NCI-H2227 treated with DMSO at 0.1 percent for 48 hours (cell line): ENCODE measurements at places on chromosomes 3 and 15.

DNA sequence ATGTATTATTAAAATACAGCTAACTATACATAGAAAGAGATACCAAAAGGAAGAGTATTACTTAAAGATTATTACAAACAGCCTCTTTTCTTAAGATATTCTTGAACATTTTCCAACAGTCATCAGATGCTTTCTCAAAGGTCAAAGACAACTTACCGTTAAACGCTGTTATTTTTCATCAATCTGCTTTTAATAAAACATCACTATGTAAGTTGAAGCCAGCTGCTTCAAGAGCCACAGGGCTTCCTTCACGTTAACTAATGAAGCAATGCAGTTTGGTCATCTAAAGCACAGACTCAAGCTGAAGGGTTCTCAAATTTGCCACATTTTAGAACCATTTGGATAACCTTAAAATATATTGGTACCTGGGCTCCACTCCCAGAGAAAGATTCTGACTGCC, 578.8 kb downstream of the ROBO2 start:
- DNase-seq = no peak

GRCh38 chr3:157094751-157095480, 65.0 kb downstream of the CCNL1 start:
- no peak for DNase-seq

DNA sequence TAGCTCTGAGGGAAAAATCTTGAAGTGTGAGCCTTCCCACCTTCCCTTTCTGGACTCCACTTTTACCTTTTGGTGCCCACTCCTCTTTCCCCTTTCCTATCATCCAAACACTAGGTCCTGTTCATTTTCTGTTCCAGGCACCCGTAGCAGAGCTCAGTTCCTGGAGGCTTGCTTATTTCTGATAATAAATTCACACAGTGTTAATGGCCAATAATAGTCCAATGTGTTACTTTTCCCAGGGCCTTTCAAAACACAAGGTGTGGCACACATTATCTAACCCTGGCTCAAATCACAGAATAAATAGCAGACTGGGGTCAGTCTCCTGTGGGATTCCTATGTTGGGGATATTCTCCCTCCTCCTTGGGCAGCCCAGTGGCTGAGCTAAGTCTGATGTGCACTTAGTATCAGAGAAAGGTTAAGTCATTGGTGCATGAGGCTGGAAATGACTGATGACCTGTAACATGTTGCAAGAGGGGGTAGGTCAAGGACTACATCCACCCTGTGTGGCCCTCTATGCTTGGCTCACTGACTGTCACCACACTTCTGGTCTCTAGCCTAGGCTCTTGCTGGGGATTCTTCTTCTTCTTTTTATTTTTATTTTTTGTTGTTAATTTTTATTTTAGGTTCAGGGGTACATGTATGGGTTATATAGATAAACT, 43.7 kb upstream of the ROPN1 start:
- DNase-seq = no peak

GRCh38 chr15:59353994-59354416, 18.7 kb downstream of the MYO1E start:
- no peak for DNase-seq

GRCh38 chr3:37793889-37794591, 67.6 kb upstream of the CTDSPL start:
- DNase-seq = no peak

- DNase-seq = no peak
Observed at GRCh38 chr3:61927332-61927731, 366.0 kb downstream of the PTPRG start.

DNA sequence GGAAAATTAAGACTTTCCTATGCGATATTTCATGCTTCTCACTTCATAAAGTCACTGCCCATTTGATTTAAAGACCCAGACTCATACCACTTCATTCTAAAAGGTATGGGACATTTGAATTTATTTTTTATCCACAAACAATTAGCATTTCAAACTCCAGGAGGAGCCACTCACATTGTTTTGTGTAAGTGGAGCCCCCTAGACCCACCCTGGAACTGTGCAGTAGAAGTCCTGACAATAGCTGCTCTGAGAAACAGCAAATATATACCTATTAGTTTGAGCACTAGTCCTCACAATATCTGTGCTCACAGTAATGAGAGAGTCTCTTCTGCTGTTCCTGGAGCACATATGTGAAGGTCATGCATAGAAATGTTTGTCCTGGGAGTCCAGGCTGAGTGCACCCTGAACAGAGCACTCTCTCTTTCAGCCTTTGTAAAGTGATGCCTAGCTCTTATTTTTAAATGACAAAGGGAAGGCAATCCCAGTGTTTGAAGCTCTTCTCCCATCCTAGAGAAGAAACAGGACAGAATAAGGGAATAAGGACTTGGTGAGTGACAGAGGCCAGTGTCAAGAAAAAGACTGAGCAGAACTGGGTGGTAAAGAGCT, 127.5 kb upstream of the STRIT1 start:
- DNase-seq = no peak

DNA sequence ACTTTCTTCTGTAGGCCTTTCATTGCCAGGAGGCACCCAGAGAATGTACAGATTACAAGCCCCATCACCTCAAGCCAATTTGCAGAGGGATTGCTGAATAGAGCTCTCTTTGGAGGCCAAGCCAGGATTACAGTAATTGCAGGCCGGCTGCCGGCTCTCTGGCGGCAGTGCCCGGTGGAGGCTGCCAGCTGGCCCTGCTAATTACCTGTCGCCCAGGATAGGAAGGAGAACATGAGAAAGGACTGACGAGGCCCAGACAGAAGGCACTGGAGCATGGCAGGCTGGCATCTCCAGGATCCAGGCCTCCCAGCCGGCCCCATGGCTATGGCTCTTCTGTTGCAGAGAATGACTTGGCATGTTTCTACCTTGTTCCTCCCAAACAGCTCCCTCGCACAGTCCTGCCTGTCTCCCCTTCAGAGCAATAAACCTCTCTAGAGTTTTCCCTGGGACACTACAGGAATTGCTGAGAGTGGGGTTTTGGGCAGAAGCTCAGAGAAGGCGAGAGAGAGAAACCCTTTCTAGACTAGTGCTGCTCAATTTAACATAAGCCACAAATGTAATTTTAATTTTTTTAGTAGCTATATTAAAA, 273.6 kb upstream of the PROK2 start:
- peak; percentile 34 for DNase-seq

GRCh38 chr3:61736506-61736905, 175.1 kb downstream of the PTPRG start:
- DNase-seq = no peak

GRCh38 chr15:69718916-69719315, 266.3 kb downstream of the RPLP1 start:
- DNase-seq = no peak

DNA sequence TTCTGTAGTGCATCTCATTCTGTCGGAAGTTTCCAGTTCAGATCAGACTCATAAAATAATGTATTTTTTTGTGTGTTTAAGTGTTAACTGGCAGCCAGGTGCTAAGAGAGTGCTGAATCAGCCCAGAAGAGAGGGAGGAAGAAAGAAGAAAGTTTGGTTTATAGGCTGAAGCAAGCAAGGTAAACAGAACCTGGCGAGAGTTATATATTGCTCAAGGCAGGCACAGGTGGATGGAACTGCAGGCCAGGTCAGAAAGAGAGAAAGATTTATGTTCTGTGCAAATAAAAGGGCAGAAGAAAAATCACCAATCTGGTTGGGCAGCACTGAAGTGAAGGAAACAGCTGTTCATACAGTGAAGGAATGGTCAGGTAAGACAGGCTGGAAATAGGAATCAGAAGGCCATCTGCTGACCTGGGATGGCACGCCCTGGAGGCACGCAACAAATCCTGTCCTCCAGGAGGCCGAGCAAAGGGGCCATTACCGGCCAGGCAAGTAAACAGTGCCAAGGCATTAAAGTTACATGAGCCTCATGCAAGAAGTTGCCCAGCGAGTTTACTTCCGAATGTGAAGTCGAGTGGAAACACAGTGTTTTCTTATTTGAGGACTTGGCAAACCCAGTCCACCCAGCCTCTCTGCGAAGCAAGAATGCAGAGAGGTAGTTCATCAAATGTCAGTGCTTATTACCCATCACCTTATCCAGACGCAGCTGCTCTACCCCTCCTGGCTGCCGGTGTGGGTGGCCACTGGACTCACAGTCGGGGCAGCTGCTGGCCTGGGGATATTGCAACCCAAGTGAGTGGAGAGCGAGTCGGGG, 309.8 kb downstream of the VPS13C start:
- DNase-seq = no peak

GRCh38 chr3:194375473-194376240, 6.1 kb upstream of the LRRC15 start:
- DNase-seq = peak; percentile 52

GRCh38 chr3:182962166-182962565, 18.2 kb downstream of the DCUN1D1 start:
- DNase-seq = no peak

- DNase-seq = no peak
Observed at GRCh38 chr3:13706451-13706850, 157.5 kb downstream of the FBLN2 start.

GRCh38 chr15:25339431-25339830, 99.4 kb downstream of the UBE3A start:
- no peak for DNase-seq

DNA sequence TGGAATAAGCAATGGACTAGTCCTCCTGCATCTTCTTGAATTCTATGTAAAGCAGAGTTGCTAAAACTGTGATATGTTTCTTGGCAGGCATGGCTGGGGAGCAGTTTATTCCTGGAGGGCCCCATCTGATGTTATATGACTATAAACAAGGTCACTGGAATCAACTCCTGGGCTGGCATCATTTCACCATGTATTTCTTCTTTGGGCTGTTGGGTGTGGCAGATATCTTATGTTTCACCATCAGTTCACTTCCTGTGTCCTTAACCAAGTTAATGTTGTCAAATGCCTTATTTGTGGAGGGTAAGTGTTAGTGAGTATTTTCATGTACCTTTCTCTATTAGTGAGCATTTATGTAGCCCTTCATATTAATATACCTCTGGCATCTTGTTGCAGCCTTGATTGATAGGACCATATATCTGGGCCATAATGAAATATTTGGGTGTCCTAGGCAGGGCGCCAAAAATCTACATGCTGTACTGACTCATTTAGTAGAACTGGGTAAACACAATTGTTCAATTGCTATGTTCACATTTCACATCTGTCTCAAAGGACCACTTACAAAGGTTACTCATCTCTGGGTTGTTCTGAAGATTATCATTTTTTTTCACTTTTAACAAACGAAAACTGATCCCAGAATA, 52.6 kb upstream of the ADGRG7 start:
- no peak for DNase-seq

DNA sequence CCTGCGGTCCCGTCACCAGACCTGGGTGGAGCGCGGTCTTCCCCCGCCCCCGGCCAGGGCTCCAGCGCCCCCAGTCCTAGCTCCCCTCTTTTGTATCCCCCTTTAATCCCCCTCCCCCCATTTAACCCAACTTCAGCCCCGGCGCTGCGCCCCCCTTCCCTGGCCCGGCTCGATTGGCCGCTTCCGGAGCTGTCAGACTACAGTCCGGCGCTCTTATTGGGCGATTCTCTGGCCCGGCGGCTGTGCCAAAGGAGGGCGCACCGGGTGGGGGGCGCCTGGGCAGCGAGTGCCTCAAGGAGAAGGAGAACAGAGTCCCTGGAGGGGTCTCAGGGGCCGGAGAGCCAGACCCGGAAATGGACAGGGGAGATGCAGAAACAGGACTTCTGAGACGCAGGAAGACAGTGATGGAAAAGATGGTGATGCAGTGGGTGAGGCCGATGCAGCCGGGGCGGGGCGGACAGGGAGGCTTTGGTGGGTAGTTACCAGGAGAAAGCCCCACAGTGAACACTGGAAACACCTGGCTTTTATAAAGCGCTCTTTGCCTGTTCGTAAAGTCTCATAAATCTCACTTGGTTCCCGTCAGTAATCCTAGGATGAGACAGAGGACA, 1.2 kb upstream of the ADCY5 start:
- no peak for DNase-seq

- no peak for DNase-seq
Observed at GRCh38 chr15:26632500-26632899, 140.4 kb downstream of the GABRB3 start.

DNA sequence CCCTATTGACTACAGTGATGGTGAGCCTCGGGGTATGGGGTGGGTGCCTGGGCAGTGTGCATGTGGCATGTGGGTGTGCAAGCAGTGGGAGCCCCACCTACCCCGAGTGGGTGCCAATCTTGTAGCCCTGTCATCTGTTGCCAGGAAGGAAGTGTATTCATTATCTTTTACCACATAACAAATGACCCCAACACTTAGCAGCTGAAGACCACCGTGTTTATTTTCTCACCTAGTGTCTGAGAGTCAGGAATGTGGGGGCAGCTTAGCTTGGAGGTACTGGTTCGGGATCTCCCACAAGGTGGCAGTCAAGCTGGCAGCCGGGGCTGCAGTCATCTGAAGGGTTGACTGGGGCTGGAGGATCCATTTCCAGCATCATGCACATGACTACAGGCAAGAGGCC, 21.7 kb downstream of the XYLB start:
- no peak for DNase-seq

GRCh38 chr3:197926418-197926817, 23.6 kb upstream of the RPL35A start:
- no peak for DNase-seq

GRCh38 chr15:37106490-37107001, 6.2 kb upstream of the MEIS2 start:
- no peak for DNase-seq

DNA sequence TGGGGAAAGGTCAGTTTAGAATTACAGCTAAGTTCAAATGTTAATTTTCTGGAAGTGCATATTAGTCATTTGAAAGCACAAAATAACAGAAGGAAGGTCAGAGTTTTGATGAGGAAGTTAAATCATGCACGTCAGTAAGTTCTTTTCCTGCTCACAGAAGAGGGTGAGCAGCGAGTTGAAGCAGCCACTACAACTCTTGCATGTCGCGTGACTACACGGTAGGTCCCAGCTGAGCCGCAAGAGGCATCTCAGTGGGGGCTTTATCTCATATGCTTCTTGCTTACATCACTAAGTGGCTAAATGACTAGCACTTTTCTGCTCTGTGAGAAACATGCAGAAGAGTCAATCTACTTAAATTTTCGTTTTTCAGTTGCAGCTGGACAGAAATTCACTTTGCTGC, 21.3 kb upstream of the SEC62 start:
- DNase-seq = no peak

GRCh38 chr15:35691891-35692867, 146.2 kb upstream of the DPH6 start:
- DNase-seq = no peak

- no peak for DNase-seq
Observed at GRCh38 chr15:69807721-69808120, 290.0 kb downstream of the TLE3 start.

GRCh38 chr3:172622916-172623700, 87.8 kb downstream of the NCEH1 start:
- peak; percentile 71 for DNase-seq

GRCh38 chr3:112476346-112476745, 22.9 kb downstream of the BTLA start:
- no peak for DNase-seq

GRCh38 chr3:64921281-64922065, 233.7 kb upstream of the ADAMTS9 start:
- DNase-seq = no peak

GRCh38 chr3:188926111-188926510, 245.7 kb upstream of the TPRG1 start:
- DNase-seq = no peak

GRCh38 chr3:126664591-126665214, 9.8 kb upstream of the TXNRD3 start:
- DNase-seq = no peak
